ENCODE measurements at places on chromosomes 1 and 21. TPM values are rescaled to one million over a fixed set of nuclear protein-coding genes. Genes with fewer than 3 reads are reported as not detected.

NUAK2 gene
- 3.8 TPM for total RNA-seq

LRRC3 gene
- total RNA-seq, result 0.35 TPM

HAX1 gene
- 92.3 TPM for total RNA-seq

DNA sequence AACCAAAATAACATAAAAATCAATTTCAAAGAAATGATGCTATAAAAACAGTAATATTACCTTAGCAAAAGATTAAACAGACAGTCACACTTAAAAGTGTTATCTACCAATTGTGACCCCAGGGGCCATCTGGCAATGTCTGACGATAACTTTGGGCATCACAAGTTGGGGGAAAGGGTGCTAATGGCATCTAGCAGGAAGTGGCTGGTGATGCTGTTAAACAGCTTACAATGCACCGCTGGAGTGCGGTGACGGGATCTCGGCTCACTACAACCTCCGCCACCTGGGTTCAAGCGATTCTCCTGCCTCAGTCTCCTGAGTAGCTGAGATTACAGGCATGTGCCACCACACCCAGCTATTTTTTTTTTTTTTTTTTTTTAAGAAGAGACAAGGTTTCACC lies 27.6 kb downstream of the NUP133 start:
- no peak for DNase-seq
- H3K27ac ChIP-seq, result no peak overlapping the region
- H3K4me1 ChIP-seq, result no peaks in the 10 kb centered on the region

- no peaks in the 10 kb centered on the region for H3K36me3 ChIP-seq
- H3K4me3 ChIP-seq, result no peak overlapping the region
- no peaks in the 10 kb centered on the region for H3K27me3 ChIP-seq
- H3K27ac ChIP-seq, result no peak overlapping the region
- DNase-seq, result no peak
Observed at GRCh38 chr1:50644447-50645105, 221.3 kb upstream of the DMRTA2 start.

GRCh38 chr1:229437443-229437842 lies 3.5 kb upstream of the ACTA1 start:
- H3K27me3 ChIP-seq, result no peaks in the 10 kb centered on the region
- no peak overlapping the region for H3K27ac ChIP-seq
- no peaks in the 10 kb centered on the region for H3K36me3 ChIP-seq
- no peaks in the 10 kb centered on the region for H3K4me1 ChIP-seq
- no peak overlapping the region for H3K4me3 ChIP-seq
- DNase-seq, result no peak

All from PC-9 (cell line).